Spinal cord (tissue), 10 donors: ENCODE measurements at places on chromosomes 2 and 18.

DNA sequence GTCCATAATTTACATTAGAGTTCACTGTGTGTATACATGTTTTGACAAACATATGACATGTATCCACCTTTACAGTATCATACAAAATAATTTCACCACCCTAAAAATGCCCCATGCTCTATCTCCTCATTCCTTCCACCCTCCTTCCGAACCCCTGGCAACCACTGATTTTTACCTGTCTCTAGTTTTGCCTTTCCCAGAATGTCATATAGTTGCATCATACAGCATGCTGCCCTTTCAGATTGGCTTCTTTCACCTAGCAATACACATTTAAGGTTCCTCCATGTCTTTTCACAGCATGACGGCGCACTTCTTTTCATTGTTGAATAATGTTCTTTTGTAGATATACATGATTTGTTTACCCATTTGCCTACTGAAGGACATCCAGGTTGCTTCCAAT, 10.4 kb downstream of the LRPPRC start:
- DNase-seq: no peak

DNA sequence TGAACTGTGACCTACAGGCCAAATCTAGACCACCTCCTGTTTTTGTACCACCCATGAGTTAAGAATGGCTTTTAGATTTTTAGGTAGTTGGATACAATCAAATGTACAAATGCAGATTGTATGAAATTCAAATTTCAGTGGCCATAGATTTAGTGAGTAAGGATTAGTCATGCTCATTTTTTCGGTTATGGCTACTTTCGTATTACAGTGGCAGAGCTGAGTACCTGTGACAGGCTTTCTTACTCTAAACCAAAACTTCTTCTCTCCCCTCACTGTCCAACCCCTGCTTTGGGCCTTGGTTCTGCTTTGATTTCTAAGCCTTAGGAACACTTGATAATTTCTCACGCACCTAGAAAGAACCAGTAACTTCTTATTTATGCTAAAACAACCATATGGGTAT, 82.1 kb downstream of the CDC42EP3 start:
- no peak for DNase-seq

DNA sequence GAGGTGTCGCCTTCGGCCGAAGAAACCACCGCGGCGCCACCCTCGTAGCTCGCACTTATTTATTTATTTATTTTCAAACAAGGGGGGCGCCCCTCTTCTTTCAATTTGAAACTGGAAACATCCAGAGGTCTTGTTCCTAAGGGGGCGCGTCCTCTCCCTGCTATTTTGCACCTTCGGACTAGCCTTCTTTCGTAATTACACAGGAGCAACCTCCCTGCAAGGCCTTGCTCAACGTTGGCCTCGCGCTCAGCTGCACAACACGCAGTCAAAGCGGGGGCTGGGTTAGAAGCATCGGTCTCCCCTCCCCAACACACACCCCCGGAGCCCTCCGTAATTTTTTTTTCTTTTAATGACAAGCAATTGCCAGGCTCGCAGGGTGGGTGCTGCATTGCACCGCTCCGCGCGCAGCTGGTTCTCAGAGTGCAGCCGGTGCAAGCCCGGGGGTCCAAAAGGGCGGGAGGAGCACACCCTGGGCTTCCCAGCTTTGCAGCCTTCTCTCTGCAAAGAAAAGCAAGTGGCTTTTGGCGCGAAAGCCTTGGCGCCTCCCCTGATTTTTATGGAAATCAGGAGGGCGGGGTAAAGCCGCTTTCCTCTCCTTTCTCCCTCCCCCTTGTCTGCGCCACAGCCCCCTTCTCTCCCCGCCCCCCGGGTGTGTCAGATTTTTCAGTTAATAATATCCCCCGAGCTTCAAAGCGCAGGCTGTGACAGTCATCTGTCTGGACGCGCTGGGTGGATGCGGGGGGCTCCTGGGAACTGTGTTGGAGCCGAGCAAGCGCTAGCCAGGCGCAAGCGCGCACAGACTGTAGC, at the start of gene MYCN:
MYCN (plus strand) TSS at position 697 of the 807 bp plus-strand sequence. CDS start 1,515 bp downstream, outside the sequence.
- peak; percentile 87 for DNase-seq

- DNase-seq: no peak
Observed at GRCh38 chr2:108409768-108410167, 32.0 kb downstream of the SULT1C4 start.

GRCh38 chr2:191637182-191638078, 40.5 kb upstream of the NABP1 start:
- DNase-seq: no peak

DNA sequence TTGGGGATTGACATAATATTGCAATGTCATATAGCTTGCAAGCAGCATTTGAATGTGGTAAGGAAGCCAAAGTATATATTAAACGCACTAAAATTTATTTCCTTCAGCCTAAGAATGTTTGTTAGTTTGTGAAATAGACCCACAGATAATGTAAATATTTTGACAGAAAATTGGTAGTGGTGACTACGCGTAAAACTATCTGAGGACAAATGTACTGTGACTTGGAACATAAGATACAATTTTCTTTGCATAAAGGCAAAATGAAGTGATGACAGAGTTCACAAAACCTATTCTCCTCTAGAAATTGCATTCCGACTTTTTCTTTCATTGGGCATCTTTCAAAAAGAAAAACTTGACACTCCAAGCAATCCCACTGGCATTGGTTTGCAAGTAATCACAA, 411.1 kb upstream of the LRATD1 start:
- DNase-seq: no peak

DNA sequence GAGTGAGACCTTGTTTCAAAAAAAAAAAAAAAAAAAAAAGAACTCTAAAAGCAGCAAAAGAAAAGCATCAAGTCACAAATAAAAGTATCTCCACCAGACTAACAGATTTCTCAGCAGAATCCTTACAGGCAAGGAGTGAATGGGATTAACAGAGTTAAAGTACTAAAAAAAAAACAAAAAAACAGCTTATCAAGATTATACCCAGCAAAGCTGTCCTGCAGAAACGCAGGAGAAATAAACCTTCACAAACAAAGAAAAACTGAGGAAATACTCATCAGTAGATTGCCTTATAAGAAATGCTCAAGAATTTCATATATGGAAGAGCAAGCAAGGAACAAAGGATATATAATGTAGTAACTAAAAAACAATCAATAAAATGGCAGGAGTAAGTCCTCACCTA, 35.6 kb downstream of the USP34 start:
- no peak for DNase-seq

- no peak for DNase-seq
Observed at GRCh38 chr2:20421988-20422370, 24.9 kb upstream of the RHOB start.

GRCh38 chr2:13539296-13539695, 822.6 kb downstream of the TRIB2 start:
- DNase-seq: no peak

- DNase-seq: no peak
Observed at GRCh38 chr2:185643434-185643833, 95.2 kb upstream of the FSIP2 start.

- DNase-seq: no peak
Observed at GRCh38 chr2:66925128-66925527, 472.0 kb upstream of the ETAA1 start.

DNA sequence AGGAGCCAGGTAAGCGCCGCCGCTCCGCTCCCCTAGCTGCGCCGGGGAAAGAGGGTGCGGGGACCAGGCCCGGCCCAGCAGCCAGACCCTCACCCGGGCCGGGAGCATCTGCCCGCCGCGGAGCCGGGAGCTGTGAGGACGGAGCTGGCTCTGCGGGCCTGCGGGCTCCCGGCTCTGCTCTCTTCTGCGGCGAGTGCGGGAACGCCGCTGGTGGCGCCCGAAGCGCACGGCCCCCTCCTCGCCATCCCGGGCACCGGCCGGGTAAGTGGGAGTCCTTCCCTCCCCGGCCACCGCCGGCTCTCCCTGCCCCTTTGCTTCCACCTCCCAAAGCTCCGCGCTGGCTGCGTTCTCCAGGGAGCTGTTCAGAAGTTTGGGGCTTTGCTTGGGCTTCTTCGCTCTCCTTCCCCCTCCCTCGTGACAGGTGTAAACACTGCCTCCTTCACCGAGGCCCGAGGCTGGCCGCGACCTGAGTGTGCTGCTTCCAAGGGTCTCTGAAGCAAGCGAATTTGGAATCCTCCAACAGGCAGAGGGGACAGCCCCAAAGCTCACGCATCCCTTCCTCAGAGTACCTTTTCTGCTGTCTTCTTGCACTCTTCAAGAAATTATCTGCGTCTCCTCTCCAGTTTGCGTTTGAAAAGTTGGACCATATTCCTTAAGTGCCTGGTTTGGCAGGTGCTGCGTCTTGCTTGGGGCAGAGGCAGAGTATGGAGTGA, 632 bp downstream of the AFTPH start:
- no peak for DNase-seq

- DNase-seq: no peak
Observed at GRCh38 chr2:179602452-179602851, 259.0 kb downstream of the ZNF385B start.

DNA sequence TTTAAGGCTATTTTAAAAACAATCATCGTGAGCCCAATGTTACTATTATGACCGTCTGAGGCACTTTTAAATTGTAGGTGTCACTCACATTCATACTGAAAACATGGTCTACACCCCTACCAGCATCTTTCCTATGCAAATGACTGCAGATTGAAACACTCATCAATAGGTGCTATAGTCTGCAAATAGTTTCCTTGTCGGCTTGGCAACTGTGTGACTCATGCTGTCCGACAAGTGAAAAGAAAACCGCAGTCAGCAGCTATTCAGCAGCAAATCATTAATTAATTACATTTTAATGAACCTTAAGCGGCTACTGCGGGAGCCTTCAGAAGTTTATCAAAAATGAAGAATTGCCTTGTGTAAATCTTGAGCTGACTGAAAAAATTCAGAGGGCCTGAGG, 134.4 kb downstream of the FIGN start:
- no peak for DNase-seq

DNA sequence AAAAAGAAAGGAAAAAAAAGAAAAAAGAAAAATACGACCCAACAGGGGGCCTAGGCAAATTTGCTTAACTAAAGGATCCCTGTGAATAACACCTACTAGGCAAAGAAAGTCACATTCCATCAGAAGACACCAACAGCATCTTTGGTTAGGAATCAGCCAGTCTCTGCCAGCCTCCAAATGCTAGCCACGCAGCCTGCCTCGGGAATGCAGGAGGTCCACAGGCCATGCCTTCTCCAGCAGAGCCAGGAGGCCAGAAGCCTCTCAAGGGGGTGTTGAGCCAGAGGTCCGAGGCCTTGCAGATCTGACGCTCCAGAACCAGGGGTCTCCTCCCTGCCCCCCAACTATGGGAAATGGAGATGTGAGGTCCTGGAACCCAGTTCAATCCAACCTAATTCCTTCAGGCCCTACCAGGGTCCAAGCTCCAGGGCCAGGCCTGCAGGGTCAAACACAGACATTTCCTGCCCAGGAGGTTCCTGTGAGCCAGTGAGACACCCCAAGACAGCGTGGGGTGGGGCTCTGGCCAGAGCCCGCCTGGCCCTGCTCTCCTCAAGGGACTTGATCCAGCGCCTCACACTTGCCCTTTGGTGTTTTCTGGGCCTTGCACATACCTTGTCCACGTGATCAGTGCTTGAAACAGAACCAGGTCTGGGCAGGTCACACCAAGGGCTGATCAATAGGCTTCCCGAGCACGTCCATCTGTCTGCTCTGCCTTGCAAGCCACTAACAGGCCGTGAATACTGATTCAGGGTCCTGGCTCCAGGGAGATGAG, 289.6 kb upstream of the ID2 start:
- DNase-seq: no peak

DNA sequence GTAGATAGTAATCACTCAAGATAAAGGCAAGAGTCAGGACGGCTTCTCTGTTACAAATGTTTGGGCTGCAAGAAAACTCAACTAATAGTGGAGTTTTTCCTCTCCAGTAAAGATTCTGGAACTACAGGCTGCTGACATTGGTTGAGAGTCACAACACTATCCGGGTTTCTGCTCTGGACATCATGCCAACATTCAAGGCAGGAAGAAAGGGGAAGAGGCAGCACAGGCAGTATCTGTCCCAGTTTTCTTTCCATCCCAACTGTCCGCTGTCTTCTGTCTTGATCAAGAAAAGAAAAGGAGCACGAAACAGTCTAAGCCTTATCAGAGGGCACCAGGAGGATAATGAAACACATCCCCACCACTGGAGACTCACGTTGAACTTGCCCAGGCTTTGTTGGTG, 132.1 kb downstream of the MAIP1 start:
- no peak for DNase-seq

DNA sequence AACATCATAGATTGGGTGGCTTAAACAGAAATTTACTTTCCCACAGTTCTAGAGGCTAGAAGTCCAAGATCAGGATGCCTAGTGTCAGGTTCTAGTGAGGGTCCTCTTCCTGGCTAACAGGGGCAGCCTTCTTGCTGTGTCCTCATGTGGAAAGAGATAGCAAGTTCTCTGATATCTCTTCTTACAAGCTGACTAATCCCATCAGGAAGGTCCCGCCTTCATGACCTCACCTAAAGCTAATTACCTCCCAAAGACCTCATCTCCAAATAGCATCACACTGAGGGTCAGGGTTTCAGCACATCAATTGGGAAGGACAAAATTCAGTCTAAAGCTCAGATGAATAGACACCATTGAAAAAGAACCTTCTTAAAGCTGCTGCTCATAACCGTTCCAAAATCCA, 22.9 kb downstream of the ACVR1 start:
- DNase-seq: no peak

DNA sequence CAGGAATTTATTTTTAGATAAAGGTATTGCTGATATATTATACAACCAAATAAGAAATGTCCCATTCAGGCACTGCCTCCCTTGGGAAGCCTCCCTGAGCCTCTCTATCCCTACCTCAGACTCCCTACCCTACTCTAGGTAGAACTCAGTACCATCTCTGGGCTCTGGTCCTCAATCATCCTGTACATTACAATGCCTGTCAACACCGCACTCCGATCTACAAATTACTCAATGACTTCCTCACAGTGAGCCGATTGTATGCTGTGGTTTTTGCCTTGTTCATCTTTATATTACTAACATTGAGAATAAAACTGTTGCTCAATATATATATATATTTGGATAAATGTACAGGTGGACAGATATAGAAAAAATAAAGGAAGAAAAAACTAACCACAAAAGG, 207.5 kb downstream of the STK39 start:
- DNase-seq: no peak

DNA sequence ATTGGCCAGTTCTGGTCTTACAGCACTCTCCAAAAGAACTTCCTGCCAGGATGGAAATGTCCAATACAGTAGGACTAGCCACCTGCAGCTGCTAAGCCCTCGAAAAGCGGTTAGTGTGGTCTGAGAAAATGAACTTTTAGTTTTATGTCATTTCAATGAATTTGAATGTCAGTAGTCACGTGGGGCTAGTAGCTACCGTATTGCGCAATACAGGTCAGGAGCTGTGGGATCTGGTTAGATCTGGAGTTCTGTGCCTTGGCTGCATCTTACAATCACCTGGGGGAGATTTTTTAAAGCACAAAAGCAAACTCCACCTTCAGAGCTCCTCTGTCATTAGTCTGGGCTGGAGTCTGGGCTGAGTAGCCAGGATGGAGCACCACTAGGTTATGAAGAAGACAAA, 35.9 kb downstream of the C1QL2 start:
- no peak for DNase-seq

- no peak for DNase-seq
Observed at GRCh38 chr2:31244101-31244500, 10.1 kb downstream of the EHD3 start.
